ENCODE measurements at places on chromosomes 7 and 10.

DNA sequence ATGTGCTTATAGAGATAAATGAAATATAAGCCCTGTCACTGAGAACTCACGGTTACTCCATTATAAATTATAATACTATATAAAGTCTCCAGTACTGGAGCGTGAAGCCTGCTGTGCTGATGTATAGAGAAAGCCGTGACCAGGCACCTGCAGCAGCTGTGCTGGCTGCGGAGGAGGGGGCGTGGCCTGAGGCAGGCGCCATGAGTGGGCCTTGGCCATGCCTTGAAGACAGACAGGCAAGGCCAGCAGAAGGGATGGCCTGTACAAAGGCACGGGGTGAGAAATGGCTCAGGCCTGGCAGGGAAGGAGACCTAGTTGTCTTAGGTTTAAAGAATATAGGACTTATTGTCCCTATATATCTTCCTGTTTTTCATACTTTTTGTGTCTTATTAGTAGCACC, 218.5 kb upstream of the STK17A start:
- peak overlapping the region; percentile 80 for H3K27ac ChIP-seq
- no peaks in the 10 kb centered on the region for H3K27me3 ChIP-seq
- peaks cover 23% of the 10 kb centered on the region for H3K4me1 ChIP-seq
- DNase-seq, result no peak
- no peaks in the 10 kb centered on the region for H3K36me3 ChIP-seq

DNA sequence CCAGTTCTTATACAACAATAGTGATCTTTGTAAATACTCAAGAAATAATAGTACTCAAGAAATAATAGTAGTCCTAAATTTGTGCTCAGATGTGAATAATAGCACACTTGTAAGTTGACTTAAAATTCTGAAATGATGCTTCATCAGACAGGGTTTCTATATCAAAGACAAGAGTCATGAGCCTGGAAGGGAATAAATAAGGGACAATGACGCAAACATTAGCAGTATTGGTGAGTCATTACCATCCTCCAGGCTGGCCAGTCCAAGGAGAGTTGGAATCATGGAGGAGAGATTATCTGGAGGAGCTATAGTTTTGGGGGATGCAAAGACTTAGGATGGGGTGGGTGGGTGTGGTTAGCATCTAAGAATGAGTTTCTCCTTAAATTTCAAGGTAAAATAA, 6.1 kb upstream of the SH3PXD2A start:
- no peak overlapping the region for H3K27ac ChIP-seq
- H3K4me1 ChIP-seq, result no peaks in the 10 kb centered on the region
- DNase-seq, result no peak
- H3K27me3 ChIP-seq, result no peaks in the 10 kb centered on the region

- DNase-seq, result no peak
- H3K4me3 ChIP-seq, result no peak overlapping the region
- H3K27ac ChIP-seq, result no peak overlapping the region
- H3K4me1 ChIP-seq, result no peaks in the 10 kb centered on the region
Observed at GRCh38 chr7:81719865-81720264, 50.0 kb downstream of the HGF start.

DNA sequence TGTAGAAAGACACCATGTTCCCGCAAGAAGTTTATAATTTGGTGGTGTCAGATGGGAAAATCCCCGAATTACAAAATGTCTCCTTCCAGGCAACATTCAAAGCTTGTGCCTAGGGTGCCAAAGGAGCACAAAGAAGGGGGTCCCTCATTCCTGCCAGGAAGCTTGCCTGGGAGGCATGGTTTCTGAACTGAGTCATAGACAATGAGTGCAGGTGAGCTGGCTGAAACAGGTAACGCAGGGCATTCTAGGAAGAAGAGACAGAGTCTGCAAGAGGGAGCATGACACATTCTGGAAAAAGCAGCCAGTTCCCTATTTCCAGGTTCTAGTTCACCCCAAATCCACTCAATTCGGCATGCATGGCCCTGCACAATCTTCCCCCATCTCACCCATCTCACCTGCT, 11.9 kb upstream of the CALU start:
- no peaks in the 10 kb centered on the region for H3K36me3 ChIP-seq
- H3K4me3 ChIP-seq, result no peak overlapping the region
- H3K27ac ChIP-seq, result no peak overlapping the region
- no peaks in the 10 kb centered on the region for H3K27me3 ChIP-seq
- H3K4me1 ChIP-seq, result peaks cover 15% of the 10 kb centered on the region

- no peak overlapping the region for H3K27ac ChIP-seq
- H3K4me3 ChIP-seq, result no peak overlapping the region
- no peak for DNase-seq
- H3K36me3 ChIP-seq, result no peaks in the 10 kb centered on the region
- H3K4me1 ChIP-seq, result peaks cover 7% of the 10 kb centered on the region
Observed at GRCh38 chr7:100444311-100445278, 8.3 kb upstream of the PPP1R35 start.

DNA sequence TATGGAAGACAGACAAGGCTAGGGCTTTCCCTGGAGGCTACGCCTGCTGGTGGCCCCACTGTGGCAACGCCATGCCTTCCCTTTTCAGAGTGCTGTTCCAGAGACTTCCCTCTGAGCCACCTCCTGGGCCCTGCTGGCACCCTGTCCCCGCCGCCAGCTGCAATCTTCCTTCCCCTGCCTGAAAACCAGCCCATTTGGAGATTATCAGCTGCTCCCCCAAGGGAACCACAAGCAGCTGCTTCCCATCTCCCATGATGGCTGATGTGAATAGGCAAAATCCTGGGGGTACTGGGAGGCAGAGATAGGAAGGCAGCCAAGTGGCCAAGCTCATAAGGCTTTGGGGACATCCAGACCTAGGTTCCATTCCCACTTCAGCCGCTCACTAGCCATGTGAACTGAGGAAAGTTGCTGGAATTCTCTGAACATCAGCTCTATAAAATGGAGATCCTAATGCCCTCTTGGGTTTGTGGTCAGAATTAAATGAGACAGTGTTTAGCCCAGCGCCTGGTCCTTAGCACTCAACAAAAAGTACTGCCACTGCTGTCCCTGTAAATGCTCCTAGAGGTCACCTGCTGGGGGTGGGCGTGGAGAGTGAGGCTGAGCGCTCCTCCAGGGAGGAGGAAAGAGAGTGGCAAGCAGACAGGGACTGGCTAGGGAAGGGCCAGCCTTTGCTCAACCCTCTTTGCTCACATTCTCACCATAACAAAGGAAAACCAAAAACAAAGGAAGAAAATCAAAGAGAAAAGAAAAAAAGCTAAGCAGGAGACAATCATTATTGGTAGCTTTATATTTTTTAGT, 5.9 kb downstream of the TSPAN33 start:
- no peaks in the 10 kb centered on the region for H3K27me3 ChIP-seq
- no peak overlapping the region for H3K27ac ChIP-seq
- H3K4me1 ChIP-seq, result peaks cover 14% of the 10 kb centered on the region
- no peak overlapping the region for H3K4me3 ChIP-seq
- DNase-seq, result no peak

GRCh38 chr10:71671994-71672946, 47.3 kb downstream of the C10orf105 start:
- no peak for DNase-seq
- H3K36me3 ChIP-seq, result no peaks in the 10 kb centered on the region
- no peaks in the 10 kb centered on the region for H3K27me3 ChIP-seq
- H3K4me1 ChIP-seq, result peaks cover 10% of the 10 kb centered on the region

- H3K4me3 ChIP-seq, result no peak overlapping the region
- H3K36me3 ChIP-seq, result no peaks in the 10 kb centered on the region
- H3K27me3 ChIP-seq, result 0 out of 2 replicates have a peak, but pooled peaks cover 3% of the 10 kb centered on the region
Observed at GRCh38 chr10:99551616-99552015, 18.9 kb downstream of the NKX2-3 start.
